ENCODE measurements at places on chromosomes 5 and 9.

DNA sequence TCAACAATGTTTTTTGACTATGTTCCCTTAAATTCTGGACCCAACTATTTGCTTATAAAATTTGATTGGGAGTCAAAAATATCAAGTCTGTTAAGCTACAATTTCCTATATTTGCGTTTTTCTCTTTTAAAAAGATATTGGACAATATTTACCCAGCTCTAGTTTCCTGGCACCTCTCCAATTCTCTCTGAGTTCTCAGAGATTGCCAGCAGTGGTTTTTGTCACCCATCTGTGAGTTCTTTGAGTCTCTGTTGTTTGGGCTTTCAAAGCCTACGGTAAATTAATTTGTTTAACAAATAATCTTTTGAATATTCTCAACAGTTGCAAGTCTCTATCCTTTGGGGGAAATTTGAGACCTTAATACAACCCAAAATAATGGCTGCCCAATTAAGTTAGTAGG lies 174.2 kb upstream of the PUM3 start:
- peak; percentile 35 for DNase-seq

- no peak for DNase-seq
Observed at GRCh38 chr9:115597330-115597895, 479.5 kb upstream of the TNC start.

GRCh38 chr9:37554318-37554717 lies 21.9 kb downstream of the FBXO10 start:
- no peak for DNase-seq

GRCh38 chr5:28403846-28404245 lies 1365.5 kb upstream of the CDH9 start:
- DNase-seq = no peak

- DNase-seq = no peak
Observed at GRCh38 chr5:128195316-128195715, 111.8 kb downstream of the SLC12A2 start.

DNA sequence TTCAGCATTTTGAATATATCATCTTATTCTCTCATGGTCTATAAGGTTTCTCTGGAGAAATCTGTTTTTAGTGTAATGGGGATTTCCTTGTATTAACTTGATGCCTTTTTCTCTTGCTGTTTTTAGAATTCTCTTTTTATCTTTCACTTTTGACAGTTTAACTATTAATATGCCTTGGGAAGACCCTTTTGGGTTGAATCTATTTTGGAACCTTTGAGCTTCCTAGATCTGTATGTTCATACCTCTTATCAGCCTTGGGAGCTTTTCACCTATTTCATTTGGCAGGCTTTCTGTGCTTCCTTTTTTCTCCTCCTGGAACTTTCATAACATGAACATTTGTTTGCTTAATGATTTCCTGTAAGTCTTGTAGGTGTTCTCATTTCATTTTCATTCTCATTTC lies 22.2 kb downstream of the RCL1 start:
- no peak for DNase-seq

GRCh38 chr9:70229026-70229425 lies 29.8 kb upstream of the SMC5 start:
- DNase-seq = no peak

DNA sequence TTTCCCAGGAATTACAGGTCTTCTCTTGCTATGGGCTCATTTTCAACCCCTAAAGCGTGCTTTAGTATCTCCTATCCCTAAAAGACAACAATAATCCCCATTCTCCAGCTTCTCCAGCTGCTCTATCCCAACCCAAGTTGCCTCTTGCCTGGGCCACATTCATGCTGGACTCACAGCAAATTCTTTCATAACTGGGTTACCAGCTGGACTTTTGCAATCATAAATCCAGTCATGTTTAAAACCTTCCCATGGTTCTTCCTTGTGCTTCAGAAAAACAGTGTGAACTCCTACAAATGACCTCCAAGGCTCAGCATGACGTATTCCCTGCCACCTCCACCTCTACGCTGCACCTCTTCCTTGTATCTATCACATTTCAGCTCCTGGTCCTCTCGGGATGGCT lies 346.9 kb downstream of the GADD45G start:
- DNase-seq = no peak

DNA sequence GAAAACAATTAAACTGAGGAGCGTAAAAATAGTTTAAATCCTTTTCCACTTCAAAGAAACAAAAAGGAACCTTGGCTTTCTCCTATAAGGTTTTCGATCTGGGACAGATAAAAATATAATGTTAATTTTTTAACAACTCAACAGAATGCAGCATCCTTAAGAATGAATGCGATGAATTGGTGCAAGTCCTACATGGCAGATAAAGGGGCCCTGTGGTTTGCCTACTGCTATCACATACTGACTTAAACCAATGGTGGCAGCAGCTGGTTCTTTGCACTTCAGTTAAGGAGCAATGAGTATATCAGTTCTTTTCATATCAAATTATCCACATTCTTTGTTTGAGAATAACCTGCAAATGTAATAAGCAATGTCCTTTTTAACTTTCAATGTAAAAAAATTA lies 12.4 kb upstream of the TYRP1 start:
- no peak for DNase-seq

GRCh38 chr9:20437476-20437875 lies 184.8 kb downstream of the MLLT3 start:
- DNase-seq = no peak

DNA sequence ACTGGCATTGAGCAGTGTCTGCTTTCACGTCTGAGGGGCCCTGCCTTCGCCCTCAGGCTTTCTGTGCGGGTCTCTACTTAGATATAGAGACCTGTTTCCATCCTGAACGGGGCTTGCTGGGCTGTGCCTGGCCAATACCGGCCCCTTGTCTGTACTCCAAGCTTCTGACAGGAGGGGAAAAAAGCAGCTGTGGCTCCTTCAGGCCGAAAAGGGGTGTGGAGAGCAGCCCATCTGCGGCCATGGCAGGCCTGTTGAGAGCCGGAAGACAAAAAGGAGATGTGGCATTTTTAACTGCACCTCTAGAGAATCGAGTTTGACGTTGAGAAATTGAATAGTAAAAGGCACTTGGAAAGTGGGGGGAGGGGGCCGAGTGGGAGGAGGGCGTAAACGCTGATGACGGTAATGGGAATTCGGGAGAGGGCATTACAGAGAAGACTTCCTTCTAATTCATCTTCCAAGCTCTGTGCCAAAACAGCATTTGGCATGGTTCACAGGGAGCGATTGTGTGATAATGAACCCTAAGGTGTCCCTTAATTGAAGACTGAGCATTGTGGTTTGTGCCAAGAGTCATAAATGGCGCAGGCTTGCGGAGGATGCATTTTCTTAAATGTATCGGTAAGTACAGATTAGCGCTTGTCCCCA lies 25.1 kb upstream of the PRDM12 start:
- peak; percentile 7 for DNase-seq

DNA sequence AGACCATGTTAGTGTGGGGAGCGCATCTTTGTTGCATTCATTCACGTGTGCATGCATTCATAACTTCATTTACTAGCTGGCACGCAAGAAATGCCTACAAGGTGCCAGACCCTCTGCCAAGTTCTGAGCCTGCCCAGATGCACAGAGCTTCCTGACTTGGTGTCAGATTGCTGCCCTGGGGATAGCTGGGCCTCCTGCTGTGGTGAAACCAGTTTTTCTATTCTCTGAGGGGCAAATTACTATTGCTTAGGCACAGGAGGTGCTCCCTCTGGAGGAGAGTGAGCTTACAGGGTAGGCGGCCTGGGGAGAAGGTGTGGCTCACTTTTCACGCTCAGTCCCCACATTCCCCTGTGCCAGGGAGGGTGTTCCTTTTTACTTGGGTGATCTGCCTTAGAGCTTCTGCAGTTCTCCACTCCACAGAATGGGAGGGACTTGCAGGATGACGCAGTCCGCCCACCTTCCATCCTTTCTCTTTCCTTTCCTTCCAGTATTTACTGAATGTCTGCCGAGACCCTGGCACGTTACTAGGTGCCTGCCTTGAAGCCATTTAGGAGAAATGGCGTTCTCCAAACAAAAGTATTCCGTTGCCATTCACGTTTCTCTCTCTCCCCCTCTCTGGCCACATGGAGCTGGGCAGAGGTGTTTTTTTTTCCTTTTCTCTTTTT lies 27.9 kb upstream of the CTNNA1 start:
- peak; percentile 66 for DNase-seq

- DNase-seq = no peak
Observed at GRCh38 chr5:14166437-14166836, 23.3 kb downstream of the TRIO start.

GRCh38 chr5:144313147-144313726 lies 142.6 kb downstream of the KCTD16 start:
- peak; percentile 54 for DNase-seq

DNA sequence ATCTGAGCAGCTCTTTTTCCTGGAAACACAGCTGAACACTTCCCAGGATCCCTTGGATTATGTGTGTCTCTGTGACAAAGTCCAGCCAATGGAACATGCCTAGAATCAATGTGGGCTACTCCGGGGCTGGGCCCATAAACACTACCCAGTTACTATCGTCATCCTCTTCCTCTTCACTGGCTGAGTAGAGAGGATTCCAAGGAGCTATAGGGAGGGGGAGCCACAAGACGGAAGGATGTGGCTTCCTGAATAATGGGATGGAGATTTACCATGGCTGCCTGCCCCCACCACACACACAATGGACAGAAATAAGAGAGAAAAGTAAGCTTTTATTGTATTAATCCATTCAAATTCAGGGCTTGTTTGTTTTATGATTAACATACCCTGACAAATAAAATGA lies 22.1 kb upstream of the TAS2R1 start:
- no peak for DNase-seq

DNA sequence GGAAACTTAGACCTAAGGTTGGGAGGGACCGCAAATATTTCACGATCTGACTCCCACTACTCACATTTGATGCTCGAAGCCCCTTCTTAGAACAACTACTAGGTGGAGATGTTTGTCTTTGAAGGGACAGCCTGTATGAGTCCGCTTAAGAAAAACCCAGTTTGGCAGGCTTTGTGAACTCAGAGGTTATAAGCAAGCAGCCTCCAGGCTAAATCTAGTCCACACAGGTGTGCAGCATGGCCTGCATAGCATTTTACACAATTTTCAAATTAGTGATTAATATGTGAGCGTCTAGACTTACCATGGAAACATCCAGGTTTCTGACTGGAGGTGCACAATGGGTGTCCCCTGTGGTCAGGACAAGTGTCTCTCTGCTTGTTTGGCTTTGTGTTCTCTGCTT lies 127.1 kb downstream of the KIF4B start:
- no peak for DNase-seq

GRCh38 chr5:56827924-56828323 lies 12.6 kb downstream of the MAP3K1 start:
- DNase-seq = no peak

GRCh38 chr5:113546703-113547183 lies 33.2 kb downstream of the YTHDC2 start:
- no peak for DNase-seq

DNA sequence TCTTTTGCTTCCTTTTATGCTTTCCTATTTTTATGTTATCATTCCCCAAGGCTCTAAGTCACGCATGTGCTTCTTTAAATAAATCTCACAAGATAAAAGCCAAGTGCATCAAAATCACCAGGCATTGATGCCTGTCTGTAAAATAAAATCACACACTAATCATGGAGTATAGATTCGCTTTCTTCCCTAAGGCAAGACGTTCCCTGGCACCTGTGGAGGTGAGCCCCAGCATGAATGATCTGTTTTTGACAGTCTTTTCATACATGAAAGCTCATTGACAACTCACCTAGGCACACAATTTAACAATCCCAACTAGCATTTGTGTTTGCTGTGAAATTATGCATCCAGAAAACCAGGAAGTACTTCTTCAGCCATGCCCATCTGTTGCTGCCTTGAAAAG lies 146.9 kb upstream of the DMAC1 start:
- no peak for DNase-seq

DNA sequence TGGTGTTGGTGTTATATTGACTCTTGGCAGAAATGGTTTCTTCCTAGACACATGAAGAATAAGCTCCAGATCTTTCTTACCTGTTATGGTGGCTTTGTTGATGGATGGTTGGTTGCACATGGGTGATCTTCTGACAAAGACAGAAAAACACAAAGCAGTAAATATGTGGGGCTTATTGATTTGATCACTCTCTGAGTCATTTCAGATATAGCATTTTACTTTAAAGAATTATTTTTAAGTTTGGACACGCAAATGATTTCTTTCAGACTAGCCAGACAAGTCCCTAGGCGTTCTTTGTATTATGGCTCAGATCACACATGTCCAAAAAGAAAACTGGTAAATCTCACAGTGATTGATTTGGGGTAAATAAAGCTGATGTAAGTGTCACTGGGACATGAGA lies 597.6 kb downstream of the RAB3C start:
- no peak for DNase-seq
